ENCODE measurements at places on chromosomes 3 and 15. TPM values are rescaled to one million over a fixed set of nuclear protein-coding genes. Genes with fewer than 3 reads are reported as not detected.

Gene PDCD6IP
- 137 TPM for total RNA-seq

Gene RTP1
- 0.40 TPM for total RNA-seq

Gene CHDH
- 4.9 TPM for total RNA-seq

Gene TMCO5A
- total RNA-seq: not detected

Gene DNAH1
- 9.8 TPM for total RNA-seq

Gene FETUB
- not detected for total RNA-seq

Gene HRG
- total RNA-seq: 0.11 TPM

Gene LINS1
- total RNA-seq: 29.6 TPM

Gene GNB4
- 133 TPM for total RNA-seq

Gene NOX5
- total RNA-seq: 0.22 TPM

Gene CHRNA5
- total RNA-seq: 1.7 TPM

Gene A4GNT
- total RNA-seq: not detected

Gene AADACL2
- total RNA-seq: not detected

GRCh38 chr3:25288413-25288812 lies 139.7 kb upstream of the RARB start:
- H3K4me3 ChIP-seq: no peak overlapping the region
- no peak overlapping the region for H3K27ac ChIP-seq
- no peaks in the 10 kb centered on the region for H3K36me3 ChIP-seq
- H3K27me3 ChIP-seq: no peaks in the 10 kb centered on the region
- no peak for DNase-seq
- no peaks in the 10 kb centered on the region for H3K4me1 ChIP-seq

- H3K27ac ChIP-seq: no peak overlapping the region
- H3K4me3 ChIP-seq: no peak overlapping the region
Measured at GRCh38 chr3:5709714-5710113, 522.2 kb downstream of the EDEM1 start.

- H3K27ac ChIP-seq: no peak overlapping the region
- H3K4me3 ChIP-seq: no peak overlapping the region
- no peak for DNase-seq
- peaks cover 25% of the 10 kb centered on the region for H3K4me1 ChIP-seq
- H3K27me3 ChIP-seq: no peaks in the 10 kb centered on the region
Measured at GRCh38 chr15:77974416-77975331, 102.8 kb downstream of the TBC1D2B start.

GRCh38 chr15:74312445-74313007 lies 54.9 kb downstream of the CYP11A1 start:
- H3K36me3 ChIP-seq: no peaks in the 10 kb centered on the region
- H3K4me1 ChIP-seq: peaks cover 52% of the 10 kb centered on the region
- DNase-seq: no peak
- H3K27me3 ChIP-seq: peaks cover 2% of the 10 kb centered on the region
- no peak overlapping the region for H3K4me3 ChIP-seq

GRCh38 chr3:59133311-59133710 lies 83.5 kb upstream of the CFAP20DC start:
- no peak overlapping the region for H3K4me3 ChIP-seq
- H3K36me3 ChIP-seq: no peaks in the 10 kb centered on the region
- no peak for DNase-seq
- H3K27ac ChIP-seq: no peak overlapping the region

- H3K4me1 ChIP-seq: peaks cover 26% of the 10 kb centered on the region
- H3K4me3 ChIP-seq: no peak overlapping the region
- no peaks in the 10 kb centered on the region for H3K27me3 ChIP-seq
- peak overlapping the region; percentile 37 for H3K27ac ChIP-seq
Measured at GRCh38 chr3:124837065-124837464, 50.1 kb downstream of the ITGB5 start.

GRCh38 chr3:45139372-45140140 lies 6.6 kb downstream of the CDCP1 start:
- H3K36me3 ChIP-seq: no peaks in the 10 kb centered on the region
- no peaks in the 10 kb centered on the region for H3K4me1 ChIP-seq
- H3K27me3 ChIP-seq: peaks cover 12% of the 10 kb centered on the region
- no peak overlapping the region for H3K27ac ChIP-seq
- H3K4me3 ChIP-seq: no peak overlapping the region

DNA sequence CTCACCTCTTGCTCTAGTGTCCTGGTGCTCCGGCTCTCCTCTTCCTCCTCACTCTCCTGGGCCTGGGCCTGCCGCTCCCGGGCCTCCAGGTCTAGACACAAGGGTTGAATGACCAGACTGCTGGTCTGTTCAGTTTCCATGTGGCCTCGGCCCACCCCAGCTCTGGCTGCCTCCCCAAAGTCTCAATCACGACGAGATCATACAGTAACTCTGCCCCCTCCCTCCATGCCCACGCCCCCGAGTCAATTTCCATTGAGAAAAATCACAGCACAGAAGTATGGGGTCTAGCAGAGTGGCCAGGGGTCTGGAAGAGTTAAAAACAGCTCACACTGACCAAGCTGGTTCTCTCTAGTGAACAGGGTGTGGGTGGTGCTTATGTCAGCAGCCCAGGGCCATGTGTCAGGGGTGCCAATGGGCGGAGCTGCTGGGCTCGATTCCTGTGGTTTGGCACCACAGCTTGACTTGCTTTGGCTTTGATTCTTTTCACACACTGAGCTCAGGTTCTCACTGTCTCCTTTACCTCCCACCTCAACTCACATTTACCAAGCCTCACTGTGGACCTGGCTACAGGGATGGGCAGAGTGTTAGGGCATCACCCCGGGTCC lies 6.9 kb downstream of the C15orf62 start:
- no peaks in the 10 kb centered on the region for H3K27me3 ChIP-seq
- DNase-seq: no peak
- H3K27ac ChIP-seq: no peak overlapping the region

- no peaks in the 10 kb centered on the region for H3K27me3 ChIP-seq
- no peak for DNase-seq
- no peak overlapping the region for H3K4me3 ChIP-seq
- no peaks in the 10 kb centered on the region for H3K4me1 ChIP-seq
- H3K36me3 ChIP-seq: peaks cover 77% of the 10 kb centered on the region
Measured at GRCh38 chr3:12574661-12575060, 17.8 kb downstream of the MKRN2 start.

DNA sequence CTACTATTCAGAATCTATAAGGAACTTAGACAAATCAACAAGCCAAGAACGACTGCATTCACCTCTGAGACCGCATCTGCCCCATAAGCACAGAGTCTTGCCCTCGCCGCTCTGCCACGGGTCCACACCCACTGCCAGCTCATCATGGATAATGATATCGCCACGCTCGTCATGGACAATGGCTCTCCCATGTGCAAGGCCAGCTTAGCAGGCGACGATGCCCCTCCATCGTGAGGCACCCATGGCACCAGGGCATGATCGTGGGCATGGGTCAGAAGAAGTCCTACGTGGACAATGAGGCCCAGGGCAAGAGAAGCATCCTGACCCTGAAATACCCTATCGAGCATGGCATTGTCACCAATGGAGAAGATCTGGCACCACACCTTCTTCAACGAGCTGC lies 92.1 kb upstream of the FXR1 start:
- H3K27me3 ChIP-seq: no peaks in the 10 kb centered on the region
- no peak overlapping the region for H3K27ac ChIP-seq
- no peaks in the 10 kb centered on the region for H3K36me3 ChIP-seq
- DNase-seq: no peak

GRCh38 chr3:154123906-154124305 lies 2.7 kb downstream of the ARHGEF26 start:
- peak overlapping the region; percentile 80 for H3K27ac ChIP-seq
- DNase-seq: peak; percentile 14
- peaks cover 19% of the 10 kb centered on the region for H3K4me1 ChIP-seq

GRCh38 chr15:31483986-31484951 lies 157.6 kb downstream of the KLF13 start:
- H3K4me1 ChIP-seq: peaks cover 34% of the 10 kb centered on the region
- H3K36me3 ChIP-seq: peaks cover 43% of the 10 kb centered on the region
- peak; percentile 33 for DNase-seq
- H3K27ac ChIP-seq: no peak overlapping the region

DNA sequence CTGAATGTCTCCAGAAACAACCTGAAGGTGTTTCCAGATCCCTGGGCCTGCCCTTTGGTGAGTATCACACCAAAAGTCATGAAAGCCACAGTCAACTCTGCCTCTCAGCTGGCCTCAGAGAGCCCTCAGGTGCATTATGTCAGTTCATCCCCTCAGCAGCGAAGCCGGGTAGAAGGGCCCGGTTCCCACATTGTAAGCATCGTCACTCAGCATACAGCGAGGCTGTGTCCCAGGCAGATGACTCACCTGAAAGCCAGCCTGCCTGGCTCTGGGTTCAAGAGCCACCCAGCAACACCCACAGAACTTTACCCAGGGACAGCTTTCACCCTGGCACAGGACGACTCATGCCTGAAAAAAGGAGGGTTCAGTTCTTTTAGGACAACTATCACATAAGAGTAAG lies 91.6 kb downstream of the LRRK1 start:
- DNase-seq: no peak
- H3K4me3 ChIP-seq: no peak overlapping the region
- no peaks in the 10 kb centered on the region for H3K36me3 ChIP-seq
- H3K4me1 ChIP-seq: peaks cover 41% of the 10 kb centered on the region
- H3K27me3 ChIP-seq: peaks cover 6% of the 10 kb centered on the region
- no peak overlapping the region for H3K27ac ChIP-seq

DNA sequence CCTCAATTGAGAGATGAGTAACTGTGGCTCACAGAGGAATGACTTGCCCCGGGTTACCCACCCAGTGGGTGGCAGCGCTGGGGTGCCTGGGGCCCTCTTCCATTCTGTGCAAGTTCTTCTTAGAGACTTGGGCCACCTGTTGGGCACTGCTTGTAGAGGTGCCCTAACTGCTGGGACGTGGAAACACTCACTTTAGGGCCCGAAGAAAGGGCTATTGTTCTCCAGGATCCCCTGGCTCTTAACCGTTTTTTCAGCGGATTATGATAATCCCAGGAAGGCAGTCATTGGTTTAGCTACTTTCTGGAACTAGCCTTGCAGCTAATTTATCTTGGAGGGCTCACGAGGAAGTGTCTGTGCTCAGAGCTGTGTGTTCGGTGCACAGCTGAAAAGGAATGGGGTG lies 66.0 kb upstream of the GCNT3 start:
- no peak overlapping the region for H3K27ac ChIP-seq
- H3K27me3 ChIP-seq: no peaks in the 10 kb centered on the region
- H3K4me3 ChIP-seq: no peak overlapping the region
- H3K36me3 ChIP-seq: no peaks in the 10 kb centered on the region
- DNase-seq: no peak

- no peaks in the 10 kb centered on the region for H3K4me1 ChIP-seq
- H3K4me3 ChIP-seq: no peak overlapping the region
- no peaks in the 10 kb centered on the region for H3K36me3 ChIP-seq
- no peaks in the 10 kb centered on the region for H3K27me3 ChIP-seq
Measured at GRCh38 chr15:29904757-29905417, 82.6 kb upstream of the TJP1 start.

GRCh38 chr15:29461877-29462276 lies 192.3 kb upstream of the NSMCE3 start:
- H3K27me3 ChIP-seq: no peaks in the 10 kb centered on the region
- H3K4me1 ChIP-seq: peaks cover 3% of the 10 kb centered on the region
- no peak overlapping the region for H3K4me3 ChIP-seq
- H3K36me3 ChIP-seq: no peaks in the 10 kb centered on the region
- no peak overlapping the region for H3K27ac ChIP-seq

DNA sequence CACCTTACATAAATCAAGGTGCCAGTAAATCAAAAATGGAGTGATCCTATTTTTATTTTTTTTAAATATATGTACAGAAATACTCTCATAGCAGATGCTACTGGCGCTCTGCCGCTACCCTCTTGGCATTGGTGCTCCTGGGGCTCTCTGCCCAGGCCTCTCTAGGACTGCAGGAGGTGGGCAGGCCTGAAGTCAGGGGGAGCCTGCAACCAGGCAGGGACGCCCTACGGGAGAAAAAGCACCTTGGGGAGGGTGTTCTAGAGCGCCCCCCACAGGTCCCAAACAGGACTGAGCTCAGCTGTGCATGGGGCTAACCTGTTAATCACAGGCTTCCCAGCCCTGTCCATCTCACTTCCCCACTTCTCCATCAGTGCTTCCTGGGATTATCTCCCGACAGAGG lies 192.5 kb downstream of the SHQ1 start:
- DNase-seq: no peak
- H3K27ac ChIP-seq: no peak overlapping the region
- H3K36me3 ChIP-seq: no peaks in the 10 kb centered on the region
- H3K27me3 ChIP-seq: peaks cover 4% of the 10 kb centered on the region

- no peaks in the 10 kb centered on the region for H3K36me3 ChIP-seq
- H3K4me3 ChIP-seq: no peak overlapping the region
- H3K4me1 ChIP-seq: no peaks in the 10 kb centered on the region
- no peaks in the 10 kb centered on the region for H3K27me3 ChIP-seq
- no peak overlapping the region for H3K27ac ChIP-seq
Measured at GRCh38 chr3:88617283-88617682, 467.5 kb downstream of the C3orf38 start.

DNA sequence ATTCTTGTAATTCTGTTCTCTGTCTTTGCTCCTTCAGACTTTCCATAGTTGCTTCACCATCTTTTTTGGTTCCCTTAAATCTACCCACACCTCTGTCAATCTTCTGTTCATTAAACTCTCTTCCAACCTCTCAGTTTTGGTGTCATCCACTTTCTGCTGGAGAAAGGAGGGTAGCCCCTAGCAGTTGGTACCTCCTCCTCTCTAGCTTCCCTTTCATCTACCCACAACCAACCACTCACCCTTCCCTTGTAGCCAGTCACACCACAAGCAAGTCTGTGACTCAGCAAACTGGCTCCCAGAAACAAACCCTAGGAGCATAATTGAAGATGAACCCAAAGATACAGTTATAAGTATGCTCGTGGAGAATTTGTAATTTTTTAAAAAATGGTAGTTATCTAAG lies 318.6 kb downstream of the FHIT start:
- DNase-seq: no peak
- H3K4me3 ChIP-seq: no peak overlapping the region
- H3K27ac ChIP-seq: no peak overlapping the region
- H3K4me1 ChIP-seq: no peaks in the 10 kb centered on the region
- no peaks in the 10 kb centered on the region for H3K27me3 ChIP-seq

DNA sequence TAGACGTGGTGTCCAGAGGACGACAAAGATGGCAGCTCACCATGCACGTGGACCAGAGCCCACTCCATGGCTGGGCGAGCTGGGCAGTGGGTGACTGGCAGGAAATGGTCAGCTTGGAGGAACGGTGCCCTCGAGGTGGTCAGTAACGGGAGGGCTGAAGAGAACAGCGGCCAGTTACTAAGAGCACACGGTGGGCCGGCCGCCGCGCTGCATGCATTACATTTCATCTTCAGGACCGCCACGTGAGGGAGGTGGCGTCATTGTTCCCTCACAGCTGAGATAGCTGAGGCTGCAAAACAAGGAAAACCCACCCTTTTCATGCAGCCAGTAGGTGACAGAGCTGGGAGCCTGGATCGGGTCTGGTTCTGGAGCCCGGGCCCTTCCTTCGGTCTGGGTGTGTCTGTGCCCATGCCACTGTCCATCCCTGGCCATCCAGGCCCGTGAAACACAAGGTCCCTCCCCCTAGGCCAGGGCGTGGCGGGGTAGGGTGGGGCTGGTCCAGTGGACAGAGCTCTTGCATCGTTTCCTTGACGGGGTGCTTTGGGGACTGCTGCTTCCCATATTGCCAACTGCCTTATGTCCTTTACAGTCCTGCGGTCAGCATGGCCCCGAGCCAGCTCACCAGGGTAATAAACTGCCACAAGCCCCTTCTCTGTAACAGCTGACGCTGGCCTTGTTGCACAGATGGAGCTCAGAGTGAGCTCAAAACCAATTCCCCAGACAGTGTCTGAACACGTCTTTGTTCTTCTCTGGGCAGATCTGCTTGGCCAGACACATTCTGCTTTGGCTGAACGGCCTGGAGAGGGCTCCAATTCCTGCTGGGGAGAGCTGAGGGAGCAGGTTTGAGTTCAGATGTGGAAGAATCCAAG lies 51.8 kb downstream of the RGMA start:
- H3K4me1 ChIP-seq: peaks cover 56% of the 10 kb centered on the region
- peaks cover 12% of the 10 kb centered on the region for H3K36me3 ChIP-seq
- DNase-seq: no peak
- H3K27me3 ChIP-seq: no peaks in the 10 kb centered on the region

- H3K27ac ChIP-seq: no peak overlapping the region
- H3K4me3 ChIP-seq: no peak overlapping the region
- no peaks in the 10 kb centered on the region for H3K4me1 ChIP-seq
- no peaks in the 10 kb centered on the region for H3K27me3 ChIP-seq
- DNase-seq: no peak
Measured at GRCh38 chr15:63226966-63227401, 37.6 kb downstream of the RAB8B start.
